Gastrocnemius medialis (tissue), 4 donors: ENCODE measurements at places on chromosomes 1 and 21.

DNA sequence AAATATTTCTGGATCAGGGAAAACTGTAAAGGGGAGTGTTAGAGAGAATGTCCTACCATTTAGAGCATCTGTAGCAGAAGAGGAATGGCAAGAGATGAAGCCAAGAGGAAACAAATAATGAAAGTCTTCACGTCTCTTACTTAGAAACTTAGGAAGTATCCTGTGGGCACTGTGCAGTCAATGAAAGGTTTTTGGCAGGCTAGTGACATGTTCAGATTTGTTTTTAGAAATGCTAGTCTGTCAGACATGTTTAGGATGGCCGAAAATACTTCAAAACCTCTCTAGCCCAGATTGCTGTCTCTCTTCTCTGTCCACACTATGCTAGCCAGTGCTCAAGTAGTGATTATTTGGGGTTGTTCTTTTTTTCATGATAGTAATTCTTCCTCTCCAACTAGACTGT is 48.6 kb upstream of the RGL1 start:
- no peak for DNase-seq
- H3K36me3 ChIP-seq, result no peaks in the 10 kb centered on the region
- no peaks in the 10 kb centered on the region for H3K27me3 ChIP-seq
- no peak overlapping the region for H3K4me3 ChIP-seq

DNA sequence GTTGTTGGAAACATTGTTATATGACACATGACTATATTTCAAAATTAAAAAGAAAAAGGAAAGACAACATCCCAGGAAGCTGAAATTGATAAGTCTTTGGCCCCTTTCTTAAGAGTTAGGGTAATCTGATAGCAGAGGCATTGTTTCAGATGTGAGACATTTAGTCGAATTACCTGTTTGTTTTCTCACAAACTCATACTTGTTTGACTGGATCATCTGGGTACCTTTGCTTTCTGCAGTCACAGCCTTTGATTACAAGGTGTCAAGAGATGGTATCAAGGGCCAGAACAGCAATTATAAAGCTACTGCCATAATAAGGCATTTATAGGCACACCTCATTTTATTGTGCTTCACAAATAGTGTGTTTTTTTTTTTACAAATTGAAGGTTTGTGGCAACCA is 136.3 kb downstream of the DUSP10 start:
- no peak overlapping the region for H3K27ac ChIP-seq
- no peaks in the 10 kb centered on the region for H3K4me1 ChIP-seq

DNA sequence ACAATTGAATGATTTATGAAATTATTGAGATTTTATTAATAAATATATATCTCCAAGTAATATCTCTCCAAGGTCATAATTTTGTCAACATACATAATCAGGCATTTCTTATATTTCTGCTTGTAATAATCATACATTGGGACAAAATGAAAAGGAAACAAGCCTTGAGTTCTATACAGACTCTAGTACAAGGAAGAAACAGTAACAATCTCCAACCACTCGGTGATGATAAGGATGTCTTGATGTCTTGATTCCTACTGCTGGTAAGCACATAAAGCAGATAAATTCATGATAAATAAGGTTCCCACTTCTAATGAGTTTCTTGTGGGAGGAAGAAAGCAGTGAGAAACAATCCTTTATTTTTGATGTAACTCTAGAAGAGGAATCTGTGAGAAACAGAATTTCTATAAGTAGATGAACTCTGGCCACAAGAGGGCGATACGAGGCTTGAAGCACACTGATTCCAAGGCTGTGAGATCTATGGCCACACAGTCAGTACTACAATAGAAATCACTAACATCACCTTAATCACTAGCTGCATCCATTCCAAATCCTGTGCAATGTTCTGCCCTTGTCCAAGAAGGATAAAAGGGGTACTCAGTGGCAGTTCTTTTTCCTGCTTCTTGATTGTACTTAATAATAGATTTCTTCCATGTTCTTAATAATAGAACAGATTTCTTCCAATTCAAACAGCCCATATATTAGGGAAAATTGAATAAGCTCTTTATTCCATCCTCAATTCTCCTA is 41.4 kb upstream of the LRRC8B start:
- H3K27ac ChIP-seq, result no peak overlapping the region
- no peaks in the 10 kb centered on the region for H3K4me1 ChIP-seq
- no peaks in the 10 kb centered on the region for H3K27me3 ChIP-seq
- DNase-seq, result peak; percentile 61

DNA sequence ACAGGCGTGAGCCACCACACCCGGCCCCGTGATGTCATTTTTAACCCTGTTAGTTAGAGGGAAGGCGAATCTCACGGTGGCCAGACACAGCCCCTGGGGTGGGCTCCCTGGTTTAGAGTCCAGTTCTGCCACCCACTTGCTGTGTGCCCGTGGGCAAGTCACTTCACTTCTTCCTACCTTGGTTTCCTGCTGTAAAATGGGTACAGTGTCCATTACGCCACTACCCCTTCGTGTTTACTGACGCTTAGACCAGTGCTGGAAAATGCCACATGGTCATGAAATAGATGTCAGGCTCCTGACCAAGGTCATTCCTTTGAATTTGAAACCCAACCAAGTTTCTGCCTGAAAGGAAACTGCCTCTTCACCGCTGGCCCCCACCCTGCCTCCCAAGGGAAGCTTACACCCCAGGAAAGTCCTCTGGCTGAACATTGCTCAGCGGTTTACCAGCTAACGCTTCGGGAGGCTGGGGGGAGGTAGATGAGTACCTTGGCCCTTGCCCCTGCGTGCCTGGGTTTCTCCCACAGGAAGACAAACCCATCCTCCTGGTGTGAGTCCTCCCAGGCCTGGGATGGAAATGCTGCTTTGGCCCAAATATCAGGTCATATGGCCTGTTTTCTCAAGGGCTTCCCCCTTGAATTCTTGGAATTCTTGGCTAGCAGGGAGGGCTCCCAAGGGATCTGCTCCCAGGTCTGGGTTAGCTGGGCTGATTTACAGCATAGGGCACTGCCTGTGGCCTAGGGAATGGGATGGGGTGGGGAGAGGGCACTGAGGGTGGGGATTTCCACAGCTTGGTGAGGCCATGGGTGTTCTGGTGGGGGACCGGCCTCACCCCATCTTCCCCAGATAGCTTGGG is 7.6 kb upstream of the AADACL4 start:
- H3K4me1 ChIP-seq, result peaks cover 4% of the 10 kb centered on the region
- no peaks in the 10 kb centered on the region for H3K36me3 ChIP-seq
- no peaks in the 10 kb centered on the region for H3K27me3 ChIP-seq
- DNase-seq, result no peak
- H3K4me3 ChIP-seq, result no peak overlapping the region

- H3K4me3 ChIP-seq, result no peak overlapping the region
- no peaks in the 10 kb centered on the region for H3K36me3 ChIP-seq
- no peak overlapping the region for H3K27ac ChIP-seq
- no peaks in the 10 kb centered on the region for H3K4me1 ChIP-seq
- DNase-seq, result no peak
Observed at GRCh38 chr1:29426701-29427279, 190.5 kb downstream of the PTPRU start.

DNA sequence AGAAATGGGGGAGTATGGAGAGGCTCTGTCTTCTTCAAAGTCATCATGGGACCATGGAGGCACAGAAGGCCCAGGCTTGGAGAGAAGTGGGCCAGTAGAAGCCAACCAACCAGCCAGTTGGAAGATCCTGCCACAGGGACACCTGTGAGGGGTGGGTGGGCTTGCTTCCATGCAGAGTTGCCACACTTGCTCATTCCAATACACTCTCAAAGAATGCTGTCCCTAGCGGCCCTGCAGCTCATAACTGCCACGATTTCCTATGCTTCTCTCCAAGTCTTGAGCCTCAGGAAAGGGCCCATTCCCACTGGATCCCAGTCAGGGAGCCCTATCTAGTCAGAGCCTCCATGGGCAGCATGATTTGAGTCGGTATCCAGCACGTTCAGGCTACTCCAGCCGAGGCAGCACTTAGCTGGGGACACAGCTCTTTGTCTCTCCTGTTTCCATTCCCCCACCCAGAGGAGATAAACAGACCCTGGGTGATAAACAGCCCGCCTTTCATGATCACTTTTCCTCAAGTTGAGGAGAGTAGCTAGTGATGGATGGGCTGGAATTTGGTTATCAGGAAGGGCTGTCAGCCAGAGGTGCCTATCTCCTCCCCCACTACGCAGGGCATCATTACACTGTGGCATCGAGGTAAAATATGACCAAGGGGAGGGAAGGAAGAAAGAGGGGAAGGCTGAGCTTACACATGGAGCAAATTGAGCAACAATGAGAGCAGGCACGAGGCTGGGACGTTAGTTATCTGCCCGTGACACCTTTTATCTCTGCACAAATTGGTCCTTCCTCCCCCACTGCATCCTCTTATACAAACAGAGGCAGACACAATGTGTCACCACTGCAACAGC is 64.6 kb downstream of the ERI3 start:
- H3K27me3 ChIP-seq, result no peaks in the 10 kb centered on the region
- no peak for DNase-seq
- H3K27ac ChIP-seq, result no peak overlapping the region
- H3K4me3 ChIP-seq, result no peak overlapping the region
- H3K36me3 ChIP-seq, result no peaks in the 10 kb centered on the region

DNA sequence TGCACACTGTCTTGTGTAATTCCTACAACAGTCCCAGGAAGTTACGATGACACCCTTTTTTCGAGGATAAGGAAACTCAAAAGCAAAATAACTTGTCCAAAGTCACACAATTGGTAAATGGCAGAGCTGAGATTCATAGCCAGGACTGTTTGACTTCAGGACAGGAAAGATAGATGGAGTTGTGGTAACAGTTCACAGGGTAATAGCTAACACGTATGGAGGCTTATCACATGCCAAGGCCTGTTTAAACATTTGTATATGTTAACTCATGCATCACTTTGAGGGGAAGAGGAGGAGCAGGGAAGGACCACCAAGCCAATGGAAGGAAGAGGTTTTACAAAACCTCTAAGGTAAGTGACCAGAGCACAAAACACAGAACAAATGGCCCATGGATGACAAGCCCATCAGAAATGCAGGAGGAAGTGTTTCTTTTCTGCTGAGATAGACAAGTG is 2.8 kb downstream of the DHCR24 start:
- peaks cover 34% of the 10 kb centered on the region for H3K4me1 ChIP-seq
- peak overlapping the region; percentile 93 for H3K27ac ChIP-seq
- no peak overlapping the region for H3K4me3 ChIP-seq
- no peaks in the 10 kb centered on the region for H3K36me3 ChIP-seq
- no peak for DNase-seq
- no peaks in the 10 kb centered on the region for H3K27me3 ChIP-seq

GRCh38 chr1:78996791-78997190 is 9.7 kb downstream of the ADGRL4 start:
- no peak for DNase-seq
- no peak overlapping the region for H3K4me3 ChIP-seq
- no peaks in the 10 kb centered on the region for H3K27me3 ChIP-seq
- no peaks in the 10 kb centered on the region for H3K36me3 ChIP-seq
- no peaks in the 10 kb centered on the region for H3K4me1 ChIP-seq

GRCh38 chr1:5105744-5106143 is 451.3 kb downstream of the AJAP1 start:
- H3K27ac ChIP-seq, result no peak overlapping the region
- DNase-seq, result no peak
- H3K36me3 ChIP-seq, result no peaks in the 10 kb centered on the region
- no peak overlapping the region for H3K4me3 ChIP-seq
- no peaks in the 10 kb centered on the region for H3K27me3 ChIP-seq
- H3K4me1 ChIP-seq, result no peaks in the 10 kb centered on the region

DNA sequence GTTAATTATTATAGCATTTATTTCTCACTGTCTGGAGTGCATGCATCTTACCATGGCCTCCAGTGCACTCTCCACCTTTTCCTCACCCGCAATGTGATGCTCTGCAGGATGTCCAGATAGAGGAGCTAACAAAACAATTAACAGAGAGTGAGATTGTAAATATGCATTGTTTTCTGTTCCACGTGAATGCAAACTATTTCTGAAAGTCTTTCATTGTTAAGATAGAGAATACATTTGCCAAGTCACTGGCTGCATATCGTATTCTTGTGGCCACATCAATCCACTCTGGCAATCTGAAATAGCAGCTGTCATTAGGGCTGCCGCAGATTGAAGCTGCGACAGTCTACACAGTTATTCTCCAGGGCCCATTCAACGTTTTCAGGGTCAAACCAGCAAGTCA is 143.8 kb downstream of the DUSP10 start:
- H3K27ac ChIP-seq, result no peak overlapping the region
- no peaks in the 10 kb centered on the region for H3K36me3 ChIP-seq
- DNase-seq, result no peak
- H3K4me3 ChIP-seq, result no peak overlapping the region

DNA sequence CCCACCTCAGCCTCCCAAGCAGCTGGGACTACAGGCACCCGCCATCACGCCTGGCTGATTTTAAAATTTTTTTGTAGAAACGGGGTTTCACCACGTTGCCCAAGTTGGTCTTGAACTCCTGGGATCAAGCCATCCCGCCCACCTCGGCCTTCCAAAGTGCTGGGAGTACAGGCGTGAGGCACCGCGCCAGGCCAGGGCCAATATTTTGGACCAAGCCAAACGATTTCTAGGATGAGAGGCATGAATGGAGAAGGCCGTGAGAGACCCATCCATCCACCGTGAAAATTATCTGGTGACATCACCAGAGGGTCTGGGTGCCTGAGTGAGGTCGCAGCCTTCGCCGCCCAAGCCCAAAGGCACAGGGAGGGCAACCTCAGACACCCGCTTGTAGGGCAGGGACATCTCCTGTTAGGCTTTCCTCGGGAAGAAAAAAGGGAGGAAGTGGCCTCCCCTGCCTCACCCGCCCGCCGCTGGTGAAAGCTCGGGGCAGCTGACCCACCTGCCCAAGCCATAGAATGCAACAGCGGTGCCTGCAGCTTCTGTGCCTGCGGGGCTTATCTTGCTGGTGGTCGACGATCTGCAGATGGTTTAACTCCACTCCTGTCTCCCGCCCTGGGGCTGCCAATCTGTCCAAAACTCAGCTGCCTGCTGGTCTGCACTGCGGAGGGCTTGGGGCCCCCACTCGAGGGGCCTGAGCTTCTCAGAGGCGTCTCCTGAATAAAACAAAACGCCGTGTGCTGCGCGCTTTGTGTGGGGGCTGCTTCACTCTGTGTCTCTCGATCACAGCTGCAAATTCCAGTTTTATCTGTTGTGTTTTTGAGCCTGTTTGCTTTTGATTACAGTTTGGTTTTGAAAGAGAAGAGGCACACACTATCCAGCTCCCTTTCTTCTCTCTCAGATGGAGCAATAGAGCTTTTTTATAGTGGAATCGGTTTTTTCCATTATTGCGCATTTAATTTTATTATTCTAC is 85.8 kb downstream of the MRPS6 start:
- no peaks in the 10 kb centered on the region for H3K27me3 ChIP-seq
- H3K4me3 ChIP-seq, result no peak overlapping the region
- H3K27ac ChIP-seq, result no peak overlapping the region
- DNase-seq, result no peak

GRCh38 chr1:230794431-230794830 is 47.2 kb downstream of the CAPN9 start:
- no peak overlapping the region for H3K4me3 ChIP-seq
- H3K27me3 ChIP-seq, result no peaks in the 10 kb centered on the region
- no peaks in the 10 kb centered on the region for H3K4me1 ChIP-seq
- no peak for DNase-seq
- H3K36me3 ChIP-seq, result no peaks in the 10 kb centered on the region
- no peak overlapping the region for H3K27ac ChIP-seq

GRCh38 chr1:150829751-150830150 is 21.7 kb upstream of the CTSK start:
- DNase-seq, result no peak
- H3K27me3 ChIP-seq, result no peaks in the 10 kb centered on the region
- H3K4me1 ChIP-seq, result no peaks in the 10 kb centered on the region

GRCh38 chr21:35615325-35615724 is 445.0 kb downstream of the SETD4 start:
- H3K27ac ChIP-seq, result no peak overlapping the region
- no peaks in the 10 kb centered on the region for H3K36me3 ChIP-seq
- H3K4me3 ChIP-seq, result no peak overlapping the region
- no peaks in the 10 kb centered on the region for H3K27me3 ChIP-seq
